ENCODE measurements at places on chromosomes 13 and 19. TPM values are rescaled to one million over a fixed set of nuclear protein-coding genes. Genes with fewer than 3 reads are reported as not detected.

HIPK4 gene
- total RNA-seq = 13.7 TPM

FGF22 gene
- 1.8 TPM for total RNA-seq

RNF17 gene
- total RNA-seq = 52.8 TPM

CCDC70 gene
- 35.7 TPM for total RNA-seq

OR7G2 gene
- not detected for total RNA-seq

ATP4B gene
- total RNA-seq = not detected

SLC10A2 gene
- total RNA-seq = not detected

CDX2 gene
- 0.06 TPM for total RNA-seq

GGACT gene
- 18.9 TPM for total RNA-seq

ZNF177 gene
- 20.7 TPM for total RNA-seq

CYP4F8 gene
- total RNA-seq = 0.71 TPM

ACP5 gene
- 6.8 TPM for total RNA-seq

RETN gene
- not detected for total RNA-seq

KLK15 gene
- total RNA-seq = 9.0 TPM

MCEMP1 gene
- total RNA-seq = not detected

CCDC8 gene
- total RNA-seq = 33.8 TPM

DNA sequence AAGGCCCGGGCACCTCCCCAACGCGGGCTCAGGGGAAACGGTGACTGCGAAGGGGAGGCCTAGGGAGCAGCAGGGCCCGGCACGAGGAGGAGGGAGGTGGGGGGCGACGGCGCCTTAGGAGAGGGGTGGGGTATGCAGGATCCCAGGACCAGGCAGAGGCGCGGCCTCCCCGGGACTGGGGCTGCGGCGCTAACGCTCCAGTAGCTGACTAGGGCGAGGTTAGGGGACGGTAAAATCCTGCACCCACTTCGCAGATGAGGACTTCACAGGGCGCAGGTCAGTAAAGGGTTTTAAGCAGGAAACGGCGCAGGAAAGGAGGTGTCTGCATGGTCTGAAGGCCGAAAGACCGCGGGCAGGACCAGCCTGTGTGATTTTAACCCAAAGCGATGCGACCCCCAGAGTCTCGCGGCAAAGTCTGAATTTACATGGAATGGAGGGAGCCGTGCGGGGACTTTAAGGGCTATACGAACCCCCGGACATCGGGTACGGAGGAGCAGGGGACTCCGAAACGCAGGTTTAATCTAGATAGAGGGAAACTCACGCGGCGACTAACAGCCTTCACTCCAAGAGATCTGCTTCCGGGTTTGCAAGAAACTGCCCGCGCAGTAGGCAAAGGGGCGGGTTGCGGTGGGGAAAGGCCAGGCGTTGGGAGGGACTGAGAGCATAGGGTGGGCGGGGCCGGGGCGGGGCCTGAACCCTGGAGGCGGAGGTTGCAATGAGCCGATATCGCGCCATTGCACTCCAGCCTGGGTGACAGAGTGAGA is at the start of gene ZNF665:
TSS of gene ZNF665 (minus strand) at position 588 of the 764 bp plus-strand sequence. CDS start 10,460 bp downstream, outside the sequence.
- H3K27ac ChIP-seq = no peak within 1 kb of the TSS
- peak within 1 kb of the TSS; percentile 85 for H3K4me3 ChIP-seq
- no peaks in the 10 kb centered on the region for H3K4me1 ChIP-seq
- no peaks in the 10 kb centered on the region for H3K36me3 ChIP-seq

DNA sequence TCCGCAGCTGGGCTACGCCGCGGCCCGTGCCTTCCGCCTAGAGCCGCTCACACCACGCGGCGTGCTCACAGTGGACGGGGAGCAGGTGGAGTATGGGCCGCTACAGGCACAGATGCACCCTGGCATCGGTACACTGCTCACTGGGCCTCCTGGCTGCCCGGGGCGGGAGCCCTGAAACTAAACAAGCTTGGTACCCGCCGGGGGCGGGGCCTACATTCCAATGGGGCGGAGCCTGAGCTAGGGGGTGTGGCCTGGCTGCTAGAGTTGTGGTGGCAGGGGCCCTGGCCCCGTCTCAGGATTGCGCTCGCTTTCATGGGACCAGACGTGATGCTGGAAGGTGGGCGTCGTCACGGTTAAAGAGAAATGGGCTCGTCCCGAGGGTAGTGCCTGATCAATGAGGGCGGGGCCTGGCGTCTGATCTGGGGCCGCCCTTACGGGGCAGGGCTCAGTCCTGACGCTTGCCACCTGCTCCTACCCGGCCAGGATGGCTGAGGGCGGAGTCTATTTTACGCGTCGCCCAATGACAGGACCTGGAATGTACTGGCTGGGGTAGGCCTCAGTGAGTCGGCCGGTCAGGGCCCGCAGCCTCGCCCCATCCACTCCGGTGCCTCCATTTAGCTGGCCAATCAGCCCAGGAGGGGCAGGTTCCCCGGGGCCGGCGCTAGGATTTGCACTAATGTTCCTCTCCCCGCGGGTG is 7.4 kb downstream of the DBP start:
- peak overlapping the region; percentile 87 for H3K27ac ChIP-seq
- H3K4me1 ChIP-seq = peaks cover 46% of the 10 kb centered on the region
- no peaks in the 10 kb centered on the region for H3K27me3 ChIP-seq
- H3K36me3 ChIP-seq = no peaks in the 10 kb centered on the region

- H3K4me3 ChIP-seq = no peak overlapping the region
- no peaks in the 10 kb centered on the region for H3K36me3 ChIP-seq
- no peaks in the 10 kb centered on the region for H3K27me3 ChIP-seq
These were observed 98.6 kb downstream of the IRS2 start for GRCh38 chr13:109687559-109688448.

DNA sequence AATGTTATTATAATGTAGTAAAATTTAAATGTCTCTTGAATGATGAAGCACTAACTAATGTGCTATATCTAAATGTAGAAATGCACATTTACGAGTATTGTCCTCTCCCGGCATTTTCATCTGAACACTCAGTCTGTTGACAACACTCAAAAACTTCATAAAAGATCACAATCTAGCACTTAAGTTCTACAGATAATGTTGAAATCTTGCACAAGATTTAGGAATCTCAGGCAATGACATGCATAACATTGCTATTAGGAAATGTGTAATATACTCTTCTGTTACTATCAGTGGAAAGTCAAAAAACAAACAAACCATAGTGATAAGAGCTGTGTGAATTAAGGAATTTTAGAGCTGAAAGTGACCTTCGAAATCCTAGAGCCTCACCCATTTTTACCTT is 37.5 kb upstream of the XPO4 start:
- H3K27me3 ChIP-seq = no peaks in the 10 kb centered on the region
- H3K4me3 ChIP-seq = no peak overlapping the region
- no peak for DNase-seq
- no peaks in the 10 kb centered on the region for H3K4me1 ChIP-seq

DNA sequence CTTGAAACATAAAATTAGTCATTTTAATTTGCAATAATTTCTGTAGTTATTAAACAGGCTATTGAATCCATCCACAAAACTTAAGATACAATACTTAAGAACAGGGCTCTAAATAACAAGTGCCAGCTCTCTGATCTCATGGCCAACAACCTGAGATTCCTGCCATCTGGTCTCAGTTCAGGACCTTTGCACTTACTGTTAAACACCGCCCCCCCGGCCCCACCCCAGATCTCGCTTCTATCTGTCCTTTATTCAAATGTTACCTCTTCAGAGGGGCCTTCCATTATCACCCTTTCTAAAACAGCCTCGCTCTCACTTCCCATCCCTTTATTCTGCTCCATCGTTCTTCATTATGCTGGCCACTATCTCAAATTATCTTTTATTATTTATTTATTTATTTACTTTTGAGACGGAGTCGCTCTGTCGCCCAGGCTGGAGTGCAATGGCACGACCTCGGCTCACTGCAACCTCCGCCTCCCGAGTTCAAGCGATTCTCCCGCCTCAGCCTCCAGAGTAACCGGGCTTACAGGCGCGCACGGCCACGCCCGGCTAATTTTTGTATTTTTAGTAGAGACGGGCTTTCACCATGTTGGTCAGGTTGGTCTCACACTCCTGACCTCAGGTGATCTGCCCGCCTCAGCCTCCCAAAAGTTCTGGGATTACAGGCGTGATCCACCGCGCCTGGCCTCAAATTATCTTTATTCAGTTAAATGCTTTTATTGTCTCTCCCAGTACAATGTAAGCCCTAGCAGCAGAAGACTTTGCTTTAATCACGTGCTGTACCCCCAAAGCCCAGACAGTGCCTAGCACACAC is 838 bp upstream of the SNRNP70 start:
- peaks cover 36% of the 10 kb centered on the region for H3K4me1 ChIP-seq
- H3K27ac ChIP-seq = peak overlapping the region; percentile 87
- DNase-seq = no peak
- H3K4me3 ChIP-seq = peak overlapping the region; percentile 72
- H3K27me3 ChIP-seq = no peaks in the 10 kb centered on the region
- no peaks in the 10 kb centered on the region for H3K36me3 ChIP-seq

- peaks cover 4% of the 10 kb centered on the region for H3K4me1 ChIP-seq
- no peak overlapping the region for H3K4me3 ChIP-seq
- no peaks in the 10 kb centered on the region for H3K36me3 ChIP-seq
- no peaks in the 10 kb centered on the region for H3K27me3 ChIP-seq
- no peak overlapping the region for H3K27ac ChIP-seq
These were observed 131.1 kb upstream of the HTR2A start for GRCh38 chr13:47027780-47028437.

DNA sequence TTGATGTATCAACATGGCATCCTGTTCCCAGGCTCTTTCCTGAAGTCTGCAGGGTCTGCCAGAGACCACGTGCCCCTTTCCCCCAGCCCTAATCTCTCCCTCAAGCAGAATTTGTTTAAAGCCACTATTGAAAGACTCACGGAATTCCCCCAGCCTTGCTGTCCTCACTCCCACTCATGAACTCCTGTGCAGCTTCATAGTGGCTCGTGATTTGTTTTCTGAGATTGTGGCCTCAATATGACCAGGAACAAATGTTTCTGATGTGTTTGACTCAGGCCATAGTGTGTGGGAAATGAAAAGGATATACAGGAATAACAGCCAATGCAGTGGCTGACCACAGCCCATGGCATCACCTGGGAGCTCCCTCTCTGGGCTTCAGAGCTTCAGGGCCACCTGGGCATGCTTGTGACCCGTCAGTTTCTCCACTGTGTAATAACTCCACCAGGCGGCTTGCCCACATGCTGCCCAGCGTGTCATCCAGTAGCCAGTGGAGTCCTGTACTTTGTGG is 8.1 kb upstream of the SERPINE3 start:
- H3K36me3 ChIP-seq = no peaks in the 10 kb centered on the region
- H3K4me1 ChIP-seq = no peaks in the 10 kb centered on the region
- no peak overlapping the region for H3K27ac ChIP-seq
- no peak overlapping the region for H3K4me3 ChIP-seq

DNA sequence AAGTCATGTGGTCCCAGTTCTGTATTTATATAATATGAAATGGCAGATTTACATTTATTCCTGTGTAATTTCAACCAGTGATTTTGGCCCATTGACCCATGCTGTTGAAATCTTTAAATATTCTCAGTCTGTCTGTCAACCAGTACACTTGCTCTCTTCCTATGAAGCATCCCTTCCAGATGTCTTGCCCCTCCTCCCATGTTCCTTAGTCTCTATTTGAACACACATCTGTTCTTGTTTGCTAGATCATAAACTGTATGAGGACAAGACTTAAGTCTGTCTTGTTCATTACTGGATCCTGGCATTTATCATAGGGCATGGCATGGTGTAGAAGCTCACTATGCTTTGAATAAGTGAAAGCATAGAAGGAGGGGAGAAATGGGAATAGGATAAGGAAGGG is 34.9 kb downstream of the STARD13 start:
- H3K4me1 ChIP-seq = no peaks in the 10 kb centered on the region
- H3K4me3 ChIP-seq = no peak overlapping the region
- H3K27ac ChIP-seq = no peak overlapping the region
- H3K27me3 ChIP-seq = no peaks in the 10 kb centered on the region

GRCh38 chr13:23436680-23437079 is 3.2 kb upstream of the SACS start:
- H3K27ac ChIP-seq = no peak overlapping the region
- H3K27me3 ChIP-seq = no peaks in the 10 kb centered on the region
- H3K4me1 ChIP-seq = no peaks in the 10 kb centered on the region

DNA sequence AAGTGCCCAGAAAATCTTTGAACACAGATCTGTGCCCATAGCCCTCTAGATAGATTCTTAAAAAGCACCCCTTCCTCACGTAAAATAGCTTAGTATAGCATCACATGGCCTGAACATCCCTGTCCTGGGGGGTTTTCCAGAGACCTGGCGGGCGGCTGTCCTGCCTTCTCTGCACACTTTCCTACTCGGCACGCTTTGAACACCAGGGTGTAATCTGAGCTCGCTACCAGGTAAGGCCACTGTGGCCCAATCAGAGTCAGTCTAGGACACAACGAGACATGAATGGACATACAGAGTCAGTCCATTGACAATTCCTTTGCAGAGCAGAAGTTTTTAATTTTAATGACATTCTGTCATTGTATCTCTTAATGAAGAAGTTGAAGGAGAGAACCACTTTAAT is 8.1 kb downstream of the CYP2A13 start:
- no peak overlapping the region for H3K27ac ChIP-seq
- no peaks in the 10 kb centered on the region for H3K27me3 ChIP-seq
- no peaks in the 10 kb centered on the region for H3K4me1 ChIP-seq
- no peak for DNase-seq

DNA sequence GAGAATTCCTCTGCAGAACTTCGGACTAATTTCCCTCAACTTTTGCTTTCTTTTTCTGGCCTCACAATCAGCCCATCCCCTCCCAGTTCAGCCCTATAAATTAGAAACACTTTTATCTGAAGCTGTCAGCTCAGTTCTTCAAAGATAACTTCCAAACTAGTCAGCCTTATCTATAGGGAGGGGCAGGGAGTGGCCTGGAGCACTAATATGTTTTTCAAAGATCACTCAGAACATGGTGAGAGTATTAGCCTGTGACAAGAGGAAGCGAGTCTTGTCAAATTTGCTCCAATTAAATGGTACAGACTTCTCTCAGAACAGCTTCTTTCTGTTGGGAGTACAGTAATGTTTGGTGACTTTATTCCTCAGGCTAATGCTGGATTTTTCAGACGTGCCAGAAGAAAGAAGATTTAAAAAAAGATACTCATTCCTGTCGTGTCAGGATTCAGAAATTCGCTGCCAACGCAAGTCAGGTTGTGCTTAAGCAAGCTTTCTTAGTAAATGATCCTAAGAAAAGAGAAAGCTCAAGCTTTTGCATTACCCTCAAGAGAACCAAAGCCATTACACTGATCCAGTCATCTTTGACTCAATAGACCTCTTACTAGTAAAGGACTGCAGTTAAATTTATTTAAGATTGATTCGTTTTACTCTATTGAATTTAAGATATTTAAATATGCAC is 1033.6 kb downstream of the SLITRK5 start:
- H3K4me3 ChIP-seq = peak overlapping the region; percentile 17
- H3K4me1 ChIP-seq = no peaks in the 10 kb centered on the region
- no peaks in the 10 kb centered on the region for H3K36me3 ChIP-seq
- DNase-seq = no peak
- H3K27ac ChIP-seq = no peak overlapping the region

GRCh38 chr13:24938966-24939365 is 157.0 kb upstream of the PABPC3 start:
- H3K4me1 ChIP-seq = no peaks in the 10 kb centered on the region
- no peak overlapping the region for H3K27ac ChIP-seq
- no peaks in the 10 kb centered on the region for H3K36me3 ChIP-seq
- H3K27me3 ChIP-seq = no peaks in the 10 kb centered on the region
- no peak overlapping the region for H3K4me3 ChIP-seq
